IPS DF 6.9 (cell line): ENCODE measurements at places on chromosomes 12 and 14.

GRCh38 chr12:131370791-131371347, 340.0 kb upstream of the SFSWAP start:
- H3K4me3 ChIP-seq, result no peak overlapping the region
- DNase-seq, result no peak
- H3K27me3 ChIP-seq, result no peaks in the 10 kb centered on the region
- H3K36me3 ChIP-seq, result no peaks in the 10 kb centered on the region

DNA sequence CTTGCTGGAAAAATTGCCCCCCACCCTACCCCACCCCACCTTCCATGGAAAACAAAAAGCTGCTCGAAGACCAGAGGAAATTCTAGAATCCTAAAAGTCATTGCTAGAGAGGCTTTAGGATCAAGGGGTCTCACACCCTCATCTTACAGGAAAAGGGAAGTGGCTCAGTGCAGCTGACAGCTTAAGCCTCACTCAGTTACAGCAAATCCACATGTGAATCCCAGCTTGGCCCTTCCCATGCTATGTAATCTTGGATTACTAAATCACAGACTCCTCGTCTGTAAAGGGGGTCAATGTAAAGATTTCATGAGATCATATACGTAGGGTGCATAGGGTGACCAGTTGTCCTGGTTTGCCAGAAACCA, 25.9 kb downstream of the CMKLR1 start:
- peaks cover 2% of the 10 kb centered on the region for H3K4me1 ChIP-seq
- H3K36me3 ChIP-seq, result no peaks in the 10 kb centered on the region
- H3K4me3 ChIP-seq, result no peak overlapping the region
- H3K27ac ChIP-seq, result no peak overlapping the region

- no peak overlapping the region for H3K4me3 ChIP-seq
- no peak for DNase-seq
- H3K4me1 ChIP-seq, result no peaks in the 10 kb centered on the region
- no peak overlapping the region for H3K27ac ChIP-seq
Observed at GRCh38 chr12:44519931-44520330, 356.2 kb downstream of the NELL2 start.

DNA sequence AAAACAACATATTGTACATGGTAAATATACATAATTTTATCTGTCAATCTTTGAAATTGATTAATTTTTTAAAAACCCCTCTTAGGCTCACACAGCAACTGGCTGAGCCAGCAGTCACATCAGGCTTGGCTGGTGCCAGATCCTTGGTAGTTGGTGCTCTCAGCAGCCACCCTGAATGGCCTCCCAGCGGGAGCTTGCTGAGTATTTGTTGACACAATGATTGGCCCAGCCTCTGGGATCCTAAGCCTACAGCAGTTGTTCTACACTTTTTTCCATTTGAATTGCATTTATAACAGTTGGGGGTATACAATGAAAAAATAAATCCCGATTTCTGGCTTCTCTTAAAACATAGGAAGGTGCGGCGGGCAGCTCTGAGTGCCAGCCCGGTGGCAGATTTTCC, 11.1 kb downstream of the PRKAB1 start:
- peaks cover 49% of the 10 kb centered on the region for H3K36me3 ChIP-seq
- H3K27ac ChIP-seq, result no peak overlapping the region
- no peaks in the 10 kb centered on the region for H3K27me3 ChIP-seq

GRCh38 chr14:58307597-58308316, 9.4 kb downstream of the ARID4A start:
- no peak overlapping the region for H3K4me3 ChIP-seq
- DNase-seq, result no peak
- H3K36me3 ChIP-seq, result no peaks in the 10 kb centered on the region
- H3K27me3 ChIP-seq, result no peaks in the 10 kb centered on the region

DNA sequence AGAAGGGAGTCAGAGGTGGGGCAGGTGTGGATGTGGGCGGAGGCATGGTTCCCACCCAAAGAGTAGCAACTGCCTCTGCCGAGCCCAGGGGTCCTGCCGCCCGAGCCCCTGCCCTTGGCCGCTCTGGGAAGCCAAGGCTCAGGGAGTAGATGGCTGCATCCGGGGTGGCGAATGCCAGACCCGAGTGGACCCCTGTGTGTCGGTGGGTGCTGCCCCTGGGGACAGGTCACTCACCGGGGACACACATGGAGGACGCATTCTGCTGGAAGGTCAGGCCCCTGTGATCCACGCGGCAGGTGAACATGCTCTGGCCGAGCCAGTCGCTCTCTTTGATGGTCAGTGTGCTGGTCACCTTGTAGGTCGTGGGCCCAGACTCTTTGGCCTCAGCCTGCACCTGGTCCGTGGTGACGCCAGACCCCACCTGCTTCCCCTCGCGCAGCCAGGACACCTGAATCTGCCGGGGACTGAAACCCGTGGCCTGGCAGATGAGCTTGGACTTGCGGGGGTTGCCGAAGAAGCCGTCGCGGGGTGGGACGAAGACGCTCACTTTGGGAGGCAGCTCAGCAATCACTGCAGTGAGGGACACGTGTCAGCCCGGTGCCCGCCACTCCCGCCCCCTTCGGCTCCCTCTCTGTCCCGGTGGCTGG, 329.0 kb downstream of the TMEM121 start:
- no peaks in the 10 kb centered on the region for H3K36me3 ChIP-seq
- H3K27me3 ChIP-seq, result no peaks in the 10 kb centered on the region
- H3K4me3 ChIP-seq, result no peak overlapping the region
- no peaks in the 10 kb centered on the region for H3K4me1 ChIP-seq
- no peak overlapping the region for H3K27ac ChIP-seq

DNA sequence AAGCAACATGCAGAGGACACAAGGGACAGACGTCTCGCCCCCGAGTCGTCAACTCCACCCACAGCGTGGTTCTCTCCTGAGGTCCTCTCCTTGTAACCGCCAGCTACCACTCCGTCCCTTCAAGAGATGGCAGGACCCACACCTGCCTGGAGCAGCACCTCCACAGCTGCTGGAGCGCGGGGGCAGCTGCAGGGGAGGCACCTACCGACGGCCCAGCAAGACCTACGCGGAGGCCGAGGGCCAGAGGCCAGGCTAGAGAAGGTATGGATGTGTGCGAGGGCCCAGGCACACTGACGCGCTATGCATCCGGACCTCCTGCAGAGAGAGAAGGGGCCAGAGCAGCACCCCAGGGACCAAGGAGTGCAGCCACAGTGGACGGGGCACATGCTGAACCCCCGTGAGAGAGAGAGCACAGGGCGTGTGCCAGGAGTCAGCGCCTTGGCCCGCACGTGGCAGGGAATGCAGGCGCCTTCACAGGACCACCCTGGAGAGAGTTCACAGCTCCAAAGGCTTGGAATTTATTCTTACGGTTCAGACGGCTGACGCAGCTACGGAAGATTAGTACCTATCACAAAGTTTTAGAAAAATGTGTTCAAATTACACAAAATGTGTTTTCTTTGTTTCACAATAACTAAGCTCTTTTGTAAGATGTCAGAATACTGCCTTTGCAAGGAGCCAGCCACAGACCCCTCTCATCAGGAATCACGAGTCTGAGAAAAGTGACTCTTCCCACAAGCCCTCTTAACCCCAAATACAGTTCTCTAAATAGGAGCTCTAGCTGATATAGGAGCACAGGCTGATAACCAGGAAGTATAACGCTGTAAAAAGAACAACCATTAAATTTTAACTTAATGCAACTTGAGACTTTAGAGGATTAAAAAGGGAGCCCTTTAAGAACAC, 36.8 kb downstream of the CDC42BPB start:
- no peak overlapping the region for H3K27ac ChIP-seq
- no peak overlapping the region; the same call in 1 of the 2 replicates for H3K4me3 ChIP-seq
- no peaks in the 10 kb centered on the region for H3K27me3 ChIP-seq
- no peak for DNase-seq
- peaks cover 3% of the 10 kb centered on the region; the same call in 1 of the 2 replicates for H3K4me1 ChIP-seq

- DNase-seq, result no peak
- no peak overlapping the region for H3K27ac ChIP-seq
- H3K4me3 ChIP-seq, result no peak overlapping the region
- no peaks in the 10 kb centered on the region for H3K36me3 ChIP-seq
- H3K27me3 ChIP-seq, result no peaks in the 10 kb centered on the region
Observed at GRCh38 chr12:110249716-110250225, 31.3 kb upstream of the ATP2A2 start.

DNA sequence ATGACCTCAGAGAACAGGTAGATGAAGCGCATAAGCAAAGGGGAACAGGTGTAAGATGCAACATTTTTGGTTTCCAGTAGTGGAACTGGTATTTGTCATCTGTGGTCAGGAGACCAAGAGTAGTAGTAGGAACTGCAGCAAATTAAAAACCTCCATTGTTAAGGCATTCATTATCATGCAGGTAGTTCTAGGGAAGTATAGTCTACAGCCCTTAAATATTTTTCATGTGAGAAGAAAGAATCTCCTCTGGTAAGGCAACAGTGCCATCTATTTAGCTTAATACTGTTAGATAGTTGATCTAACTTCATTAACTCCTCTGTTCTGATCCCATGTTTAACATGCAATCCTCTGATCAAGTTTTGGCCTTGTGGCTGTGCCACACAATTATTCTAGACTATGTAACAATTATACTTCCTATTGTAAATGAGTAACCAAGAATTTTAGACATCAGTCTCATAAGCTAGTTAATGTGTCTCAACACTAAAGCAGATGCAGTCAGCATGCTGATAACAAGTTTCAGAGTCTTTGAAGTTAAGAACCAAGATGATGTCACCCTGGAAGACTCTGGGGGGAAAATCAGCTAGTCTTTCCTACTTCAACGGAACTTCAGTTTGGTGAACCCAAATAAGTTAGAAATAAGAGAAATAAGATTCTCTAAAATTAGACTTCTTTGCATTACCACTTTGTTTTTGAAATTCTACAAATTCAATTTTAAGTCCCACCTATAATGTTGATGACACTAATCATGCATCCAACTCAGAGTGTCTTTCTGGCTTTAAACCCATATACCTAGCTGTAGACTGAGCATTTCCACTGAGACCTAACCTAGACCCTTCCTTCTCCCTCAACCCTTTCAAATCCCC, 70.9 kb downstream of the STXBP6 start:
- H3K27me3 ChIP-seq, result no peaks in the 10 kb centered on the region
- no peaks in the 10 kb centered on the region for H3K36me3 ChIP-seq
- no peak overlapping the region for H3K4me3 ChIP-seq
- H3K4me1 ChIP-seq, result no peaks in the 10 kb centered on the region

DNA sequence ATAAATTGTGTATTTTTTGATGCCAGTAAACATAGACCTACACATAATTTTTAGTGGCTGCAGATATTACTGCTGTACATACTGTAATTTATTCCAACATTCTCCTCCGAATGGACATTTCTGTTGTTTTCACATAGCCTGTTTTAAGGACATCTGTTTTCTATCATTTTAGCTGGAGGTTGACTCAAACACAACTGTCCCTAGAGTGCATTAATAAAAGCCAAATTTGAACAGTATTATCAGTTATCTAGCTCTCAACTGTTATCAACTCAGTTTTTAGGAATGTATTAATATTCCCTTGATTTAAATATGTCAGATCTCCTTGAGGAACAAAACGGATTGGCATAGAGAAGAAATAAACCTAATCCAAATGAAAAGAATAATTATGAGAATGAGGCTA, 17.2 kb upstream of the PIWIL1 start:
- H3K4me1 ChIP-seq, result no peaks in the 10 kb centered on the region
- no peak overlapping the region for H3K4me3 ChIP-seq
- no peaks in the 10 kb centered on the region for H3K36me3 ChIP-seq
- no peak overlapping the region for H3K27ac ChIP-seq

DNA sequence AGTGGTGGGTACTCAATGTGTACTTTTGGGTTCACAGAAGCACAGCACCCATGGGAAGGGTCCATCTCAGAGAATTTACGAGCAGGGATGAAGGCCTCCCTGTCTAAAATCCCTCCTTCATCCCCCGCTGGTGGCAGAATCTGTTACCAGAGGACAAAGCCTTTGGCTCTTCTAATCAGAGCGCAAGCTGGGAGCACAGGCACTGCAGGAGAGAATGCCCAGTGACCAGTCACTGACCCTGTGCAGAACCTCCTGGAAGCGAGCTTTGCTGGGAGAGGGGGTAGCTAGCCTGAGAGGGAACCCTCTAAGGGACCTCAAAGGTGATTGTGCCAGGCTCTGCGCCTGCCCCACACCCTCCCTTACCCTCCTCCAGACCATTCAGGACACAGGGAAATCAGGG, 1.5 kb upstream of the GPR162 start:
- H3K4me3 ChIP-seq, result no peak overlapping the region
- peaks cover 20% of the 10 kb centered on the region for H3K4me1 ChIP-seq
- H3K27me3 ChIP-seq, result no peaks in the 10 kb centered on the region
- H3K36me3 ChIP-seq, result no peaks in the 10 kb centered on the region

- H3K27ac ChIP-seq, result no peak overlapping the region
- no peak for DNase-seq
- H3K27me3 ChIP-seq, result no peaks in the 10 kb centered on the region
- H3K4me3 ChIP-seq, result no peak overlapping the region
Observed at GRCh38 chr14:30369502-30370180, 189.3 kb upstream of the G2E3 start.

GRCh38 chr12:14937689-14938088, 648 bp downstream of the ERP27 start:
- H3K4me3 ChIP-seq, result no peak overlapping the region
- H3K4me1 ChIP-seq, result no peaks in the 10 kb centered on the region

- H3K27me3 ChIP-seq, result no peaks in the 10 kb centered on the region
- DNase-seq, result no peak
- no peaks in the 10 kb centered on the region for H3K36me3 ChIP-seq
- H3K4me1 ChIP-seq, result no peaks in the 10 kb centered on the region
Observed at GRCh38 chr14:47710581-47710980, 35.2 kb upstream of the MDGA2 start.

DNA sequence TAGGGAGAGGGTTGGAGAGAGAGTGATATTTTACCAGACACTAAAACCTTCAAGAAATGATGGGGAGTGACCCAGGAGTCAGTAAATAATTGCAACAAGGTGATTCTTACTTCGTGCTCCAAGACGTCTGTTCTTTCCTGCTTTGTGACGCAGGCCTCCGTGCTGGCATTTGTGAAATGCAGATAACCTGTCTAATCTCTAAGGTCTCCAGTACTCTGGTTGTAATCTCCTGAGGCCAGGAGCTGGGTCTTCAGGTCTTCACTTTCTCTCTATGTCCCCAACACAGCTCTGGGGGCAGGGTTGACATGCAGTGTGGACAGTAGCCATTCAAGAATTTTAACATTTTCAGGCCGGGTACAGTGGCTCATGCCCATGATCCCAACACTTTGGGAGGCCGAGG, 53.1 kb downstream of the CD9 start:
- no peaks in the 10 kb centered on the region for H3K4me1 ChIP-seq
- no peaks in the 10 kb centered on the region for H3K36me3 ChIP-seq
- no peak overlapping the region for H3K27ac ChIP-seq
- DNase-seq, result no peak

- no peak for DNase-seq
- H3K27me3 ChIP-seq, result no peaks in the 10 kb centered on the region
- no peak overlapping the region for H3K4me3 ChIP-seq
- H3K4me1 ChIP-seq, result no peaks in the 10 kb centered on the region
Observed at GRCh38 chr12:50928392-50928791, 24.0 kb upstream of the HIGD1C start.

- DNase-seq, result no peak
- H3K36me3 ChIP-seq, result no peaks in the 10 kb centered on the region
- H3K27me3 ChIP-seq, result no peaks in the 10 kb centered on the region
- H3K27ac ChIP-seq, result no peak overlapping the region
Observed at GRCh38 chr12:70268972-70269371, 25.7 kb downstream of the CNOT2 start.
